SHP77 treated with DMSO at 0.1 percent for 48 hours (cell line): ENCODE measurements at places on chromosomes 16 and 17.

DNA sequence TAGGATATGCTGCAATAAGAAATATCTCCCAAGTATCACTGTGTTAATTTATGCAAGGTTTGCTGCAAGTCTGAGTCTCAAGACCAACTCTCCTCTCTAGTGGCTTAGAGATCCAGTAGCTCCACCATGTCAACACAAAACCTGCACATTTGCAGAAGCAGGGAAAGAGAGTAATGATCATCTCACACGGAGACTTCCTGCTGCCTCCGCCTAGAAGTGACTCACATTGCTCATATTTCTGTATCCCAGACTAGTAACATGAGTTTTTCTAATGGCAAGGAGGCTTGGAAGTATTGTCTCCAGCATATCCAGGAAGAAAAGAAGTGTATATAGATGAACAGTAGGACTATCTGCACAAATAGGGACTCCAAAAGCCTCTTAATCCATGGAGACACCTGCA lies 15.0 kb upstream of the IRX6 start:
- no peak for DNase-seq

DNA sequence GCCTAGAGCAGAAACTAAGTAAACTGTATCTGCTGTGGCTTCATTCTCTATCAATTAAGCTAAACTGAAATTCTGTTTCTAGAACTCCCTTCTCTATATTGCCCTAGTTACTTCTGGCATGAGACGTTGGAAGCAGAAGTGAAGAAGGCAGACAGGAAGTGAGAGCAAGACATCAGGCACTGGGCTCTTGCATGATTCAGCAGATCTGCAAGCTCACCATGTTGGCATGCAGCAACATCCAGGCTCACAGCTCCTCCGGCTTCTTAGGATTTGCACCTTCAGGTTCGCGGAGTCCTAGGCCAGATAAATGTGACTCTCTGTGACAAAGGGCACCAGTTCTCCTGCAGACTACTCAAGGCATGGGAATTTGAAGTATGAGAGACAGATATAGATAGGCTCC lies 148.3 kb downstream of the CDH8 start:
- no peak for DNase-seq

DNA sequence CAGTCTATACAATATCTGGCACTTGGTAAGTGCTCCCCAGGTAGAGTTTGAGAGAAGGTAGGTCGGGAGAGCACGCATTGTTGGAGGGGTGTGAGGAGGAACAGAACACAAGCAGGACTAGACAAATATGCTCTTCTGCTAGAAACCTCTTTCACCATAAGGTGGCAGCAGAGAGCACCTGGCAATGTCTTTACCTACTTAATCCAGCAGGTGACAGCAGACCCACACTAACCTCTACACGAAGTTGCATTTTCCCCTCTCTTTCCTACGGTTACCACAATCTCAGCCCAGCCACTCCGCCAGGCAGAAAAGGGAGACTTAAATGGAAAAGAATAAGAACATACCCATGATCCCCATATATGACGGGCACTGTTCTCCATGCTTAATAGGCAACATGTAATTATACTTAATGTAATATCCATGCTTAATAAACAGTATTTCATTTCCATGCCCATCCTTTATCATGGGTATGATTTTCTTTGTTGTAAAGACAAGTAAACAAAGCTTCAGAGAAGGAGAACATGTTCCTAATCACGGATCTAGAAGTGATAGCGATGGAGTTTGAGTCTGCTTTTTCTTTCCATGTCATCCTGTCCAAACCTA lies 55.1 kb upstream of the CCL2 start:
- peak; percentile 39 for DNase-seq

- no peak for DNase-seq
Measured at GRCh38 chr17:75850928-75851692, 4.0 kb downstream of the WBP2 start.

DNA sequence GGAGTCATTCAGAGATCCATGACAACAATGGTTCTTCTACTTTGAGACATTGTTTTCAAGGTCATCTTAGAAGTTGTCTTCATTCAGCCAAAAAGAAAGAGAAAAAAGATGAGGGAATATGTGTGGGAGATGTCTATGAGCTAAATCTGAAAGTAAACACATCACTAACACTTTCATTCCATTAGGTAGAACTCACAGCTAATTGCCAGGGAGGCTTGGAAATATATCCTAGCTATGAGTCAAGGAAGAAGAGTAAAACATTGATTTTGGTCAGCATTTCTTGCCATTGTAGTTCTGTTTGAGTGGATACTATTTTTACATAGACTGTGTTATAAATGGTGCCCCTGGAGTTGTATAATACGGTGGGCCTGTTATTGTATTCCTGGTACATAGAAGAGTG lies 316.4 kb upstream of the MYOCD start:
- no peak for DNase-seq

DNA sequence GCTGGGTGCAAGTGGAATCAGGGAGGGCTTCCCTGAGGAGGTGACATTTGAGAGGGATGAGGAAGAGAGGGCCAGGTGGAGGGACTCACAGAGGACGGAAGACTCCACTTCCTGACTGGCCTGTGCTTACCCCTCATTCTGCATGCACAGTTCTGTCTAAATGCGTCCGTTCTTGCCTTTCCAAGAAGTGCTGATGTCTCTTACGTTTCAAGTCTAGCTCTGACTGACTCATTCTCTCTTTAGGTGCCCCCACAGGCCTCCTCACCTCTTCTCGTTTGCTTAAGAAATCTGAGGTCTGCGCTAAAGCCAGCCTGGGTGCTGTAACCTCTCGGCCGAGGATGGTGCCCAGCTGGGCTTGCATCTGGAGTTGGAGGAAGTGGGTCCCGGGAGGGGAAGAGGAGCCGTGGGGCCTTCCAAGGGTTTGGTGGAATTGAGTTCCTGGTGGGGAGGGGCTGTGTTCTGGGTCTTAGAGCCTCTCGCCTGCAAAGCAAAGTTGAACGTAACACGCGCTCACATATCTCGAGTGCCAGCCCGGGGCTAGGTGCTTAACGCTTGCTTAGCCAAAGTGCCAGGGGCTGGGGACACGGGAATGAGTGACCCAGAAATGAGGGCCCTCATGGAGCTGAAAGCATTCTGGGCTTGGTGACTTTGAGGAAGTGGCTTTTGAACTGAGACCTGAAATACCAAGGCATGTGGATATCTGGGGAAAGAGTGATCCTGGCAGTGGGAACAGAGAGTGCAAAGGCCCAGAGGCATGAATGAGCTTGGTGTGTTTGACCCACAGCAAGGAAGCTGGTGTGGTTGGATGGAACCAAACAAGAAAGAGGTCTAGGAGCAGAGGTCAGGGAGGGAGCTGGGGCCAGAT lies 4.8 kb downstream of the IL4R start:
- DNase-seq, result no peak

GRCh38 chr17:72465191-72466024 lies 344.6 kb downstream of the SOX9 start:
- no peak for DNase-seq

- DNase-seq, result no peak
Measured at GRCh38 chr16:31331141-31331764, 23.7 kb upstream of the ITGAX start.

DNA sequence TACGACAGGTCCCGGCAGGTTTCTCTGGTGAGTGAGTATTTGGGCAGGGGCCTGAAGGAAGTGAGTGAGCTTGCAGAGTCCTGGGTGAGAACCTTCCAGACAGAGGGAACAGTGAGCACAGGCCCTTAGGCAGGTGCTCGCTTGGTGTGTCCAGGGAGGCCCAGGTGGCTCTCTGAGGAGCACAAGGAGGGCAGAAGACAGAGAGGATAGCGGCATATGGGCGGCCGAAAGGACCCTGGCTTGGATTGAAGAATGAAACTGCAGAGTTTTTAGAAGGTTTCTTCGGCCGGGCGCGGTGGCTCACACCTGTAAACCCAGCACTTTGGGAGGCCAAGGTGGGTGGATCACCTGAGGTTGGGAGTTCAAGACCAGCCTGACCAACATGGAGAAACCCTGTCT lies 6.7 kb downstream of the DRG2 start:
- DNase-seq, result no peak

DNA sequence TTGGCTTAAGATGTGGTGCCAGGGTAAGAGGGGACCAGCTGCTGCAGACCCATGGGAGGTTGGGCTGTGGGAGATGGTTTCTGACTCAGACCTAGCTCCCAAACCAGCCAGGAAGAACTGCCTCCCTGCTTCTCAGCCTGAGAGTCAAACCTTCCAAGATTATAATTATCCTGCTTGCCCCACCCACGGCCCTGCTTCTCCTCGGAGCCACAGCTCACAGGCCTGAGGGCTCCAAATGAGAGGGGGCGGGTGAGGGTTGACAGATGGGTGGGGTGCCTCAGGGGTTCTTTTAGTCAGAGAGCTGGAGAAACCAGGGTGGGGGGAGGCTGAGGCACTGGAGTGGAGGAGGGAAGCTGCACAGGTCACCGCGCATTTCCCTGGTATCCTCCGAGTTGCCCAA lies 28.7 kb upstream of the GRIN2A start:
- DNase-seq, result no peak

DNA sequence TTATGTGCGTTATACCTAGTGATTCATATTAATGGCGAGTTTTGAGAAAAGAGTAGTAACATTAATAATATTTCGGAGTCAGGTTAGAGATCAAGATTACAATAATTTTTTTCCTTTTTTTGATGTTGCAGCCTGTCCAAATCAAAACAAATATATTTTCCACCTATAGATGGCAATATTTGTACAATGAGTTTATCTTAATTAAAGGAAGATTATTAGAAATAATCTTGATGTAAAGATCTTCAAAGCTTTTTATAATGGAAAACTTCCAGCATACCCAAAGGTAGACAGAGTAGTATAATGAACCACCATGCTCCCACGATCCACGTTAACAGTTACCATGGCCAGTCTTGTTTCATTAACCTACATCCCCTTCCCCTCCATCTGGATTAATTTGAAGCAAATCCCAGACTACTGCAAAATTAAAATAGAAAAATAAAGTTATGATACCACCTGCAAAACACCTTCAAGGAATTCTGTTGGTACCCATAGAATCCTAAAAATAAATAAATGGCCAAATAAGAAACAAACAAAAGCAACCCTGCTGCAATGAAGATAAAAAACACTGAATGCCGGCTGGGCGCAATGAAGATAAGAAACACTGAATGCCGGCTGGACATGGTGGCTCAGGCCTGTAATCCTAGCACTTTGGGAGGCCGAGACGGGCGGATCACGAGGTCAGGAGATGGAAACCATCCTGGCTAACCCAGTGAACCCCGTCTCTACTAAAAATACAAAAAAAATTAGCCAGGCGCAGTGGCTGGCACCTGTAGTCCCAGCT lies 46.5 kb upstream of the GINS3 start:
- DNase-seq, result peak; percentile 42

DNA sequence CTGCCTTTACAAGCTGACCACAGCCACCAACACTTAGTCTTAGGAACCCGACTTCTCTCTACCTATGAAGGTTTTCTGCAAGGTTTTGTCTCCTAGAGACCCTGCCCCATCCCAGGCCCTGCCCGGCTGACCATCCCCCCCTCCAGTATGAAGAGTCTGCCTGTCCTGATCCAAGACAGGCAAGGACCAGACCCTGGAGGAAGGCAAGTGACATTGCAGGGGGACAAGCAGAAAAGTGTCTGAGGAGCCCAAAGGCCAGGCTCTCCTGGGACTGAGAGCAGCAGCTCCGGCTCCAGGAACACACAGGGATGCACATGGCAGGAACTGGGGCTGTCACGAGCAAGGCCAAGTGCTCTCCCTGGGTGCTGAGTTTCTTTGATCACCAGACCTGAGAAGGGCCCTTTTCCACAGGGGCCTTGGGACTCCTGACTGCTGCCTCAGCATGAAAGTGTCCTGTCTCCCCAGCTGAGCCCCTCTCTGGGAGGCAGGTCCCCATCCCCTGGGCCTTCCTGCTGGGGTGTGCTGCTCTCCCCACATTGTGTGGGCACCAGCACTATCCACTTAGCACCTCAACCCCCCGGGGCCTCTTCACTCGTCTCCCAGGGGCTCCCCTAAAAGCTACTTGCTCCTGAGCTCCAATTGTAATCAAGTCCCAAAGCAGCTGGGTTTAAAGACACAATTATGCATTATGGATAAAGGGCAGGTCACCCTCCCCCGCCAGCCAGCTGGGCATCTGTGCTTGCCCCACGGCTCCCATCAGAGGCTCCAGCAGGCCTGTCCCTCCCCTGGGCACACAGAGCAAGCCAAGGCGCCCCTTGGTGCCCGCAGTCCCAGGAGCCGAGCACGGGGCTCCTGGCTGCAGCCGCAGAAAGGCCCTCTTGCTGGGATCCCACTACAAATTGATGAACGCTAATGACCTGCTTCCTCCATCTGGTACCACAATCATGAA lies 11.6 kb upstream of the CACNG4 start:
- DNase-seq, result no peak

DNA sequence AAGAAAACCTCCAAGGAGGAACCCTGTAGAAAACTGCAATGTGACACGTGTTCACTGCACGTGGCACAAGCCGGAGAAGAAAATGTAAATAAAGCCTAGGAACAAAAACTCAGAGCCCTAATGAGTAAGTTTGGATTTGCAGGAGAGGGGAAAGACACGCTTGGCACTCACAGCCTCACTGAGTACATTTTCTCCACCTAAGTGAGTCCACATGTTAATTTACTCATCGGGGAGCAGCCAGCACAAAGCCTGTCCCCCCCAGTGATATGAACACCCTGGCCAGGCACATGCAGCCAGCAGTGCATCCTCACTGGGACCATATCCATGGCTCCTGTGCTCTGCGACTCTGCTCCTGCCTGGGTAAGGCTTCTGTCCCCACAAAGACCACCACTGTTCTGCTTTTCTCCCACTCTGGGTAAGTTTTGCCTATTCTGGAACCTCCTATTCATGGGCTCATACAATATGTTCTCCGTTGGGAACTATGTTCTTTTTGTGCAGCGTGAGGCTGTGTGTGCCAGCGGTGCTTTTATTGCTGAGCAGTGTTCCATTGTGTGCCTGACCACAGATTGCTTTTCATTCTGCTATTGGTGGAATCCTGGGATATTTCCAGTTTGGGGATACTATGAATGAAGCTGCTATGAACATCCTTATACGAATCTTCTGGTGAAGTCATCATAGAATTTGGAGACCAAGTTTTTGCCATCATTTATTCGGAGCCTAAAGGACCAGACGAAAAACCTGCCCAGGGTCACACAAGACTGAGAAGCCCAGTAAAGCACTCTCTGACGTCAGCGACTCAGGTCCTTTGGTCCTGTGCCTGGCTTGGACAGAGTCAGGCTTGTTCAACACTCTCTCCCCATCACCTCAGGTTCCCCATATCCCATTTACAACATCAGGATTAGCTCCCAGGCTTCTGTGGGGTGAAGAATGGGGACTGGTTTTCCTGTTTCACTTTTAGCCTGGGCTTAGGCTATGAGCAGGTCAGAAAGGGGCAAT lies 53.3 kb downstream of the RNF112 start:
- no peak for DNase-seq

- DNase-seq, result no peak
Measured at GRCh38 chr16:89641458-89642119, 15.9 kb downstream of the CHMP1A start.

- no peak for DNase-seq
Measured at GRCh38 chr16:84514874-84515835, 10.7 kb upstream of the MEAK7 start.

GRCh38 chr17:42673885-42674754 lies 2.7 kb downstream of the PLEKHH3 start:
- DNase-seq, result no peak
